A549 treated with CORT108297 at 1 μM for 4 hours (cell line): ENCODE measurements at places on chromosomes 11 and 22. TPM values are rescaled to one million over a fixed set of nuclear protein-coding genes. Genes with fewer than 3 reads are reported as not detected.

The NLRP14 gene
- total RNA-seq: not detected in 5 replicates

The FGF4 gene
- not detected in 5 replicates for total RNA-seq

The DENND6B gene
- 1.6 to 4.0 TPM (median 3.7 TPM) in 5 replicates for total RNA-seq

The TTLL1 gene
- total RNA-seq: 2.2 to 2.8 TPM (median 2.4 TPM) in 5 replicates

The LRRC55 gene
- 0.02 TPM in 1 of 5 replicates, not detected in the others for total RNA-seq

The PDE2A gene
- total RNA-seq: 1.1 to 1.9 TPM (median 1.2 TPM) in 5 replicates

The MED19 gene
- total RNA-seq: 29.7 to 35.5 TPM (median 32.1 TPM) in 5 replicates

The RRAS2 gene
- total RNA-seq: 51.5 to 60.5 TPM (median 54.8 TPM) in 5 replicates

The ANGPTL5 gene
- 0.05 TPM in 2 of 5 replicates, not detected in the others for total RNA-seq

The RAB1B gene
- 123 to 151 TPM (median 149 TPM) in 5 replicates for total RNA-seq

The PKNOX2 gene
- total RNA-seq: 0.02 TPM in 1 of 5 replicates, not detected in the others

The KCNQ1 gene
- 0.31 to 0.50 TPM (median 0.34 TPM) in 5 replicates for total RNA-seq

The FIBIN gene
- not detected in 5 replicates for total RNA-seq

The WNT11 gene
- total RNA-seq: 0.83 to 1.6 TPM (median 1.2 TPM) in 5 replicates

The PGM2L1 gene
- 8.9 to 17.0 TPM (median 14.7 TPM) in 5 replicates for total RNA-seq

The PLAAT3 gene
- total RNA-seq: 43.3 to 62.2 TPM (median 54.1 TPM) in 5 replicates

The PNPLA5 gene
- total RNA-seq: 0.03 to 0.07 TPM in 2 of 5 replicates, not detected in the others

The NPAS4 gene
- not detected in 5 replicates for total RNA-seq

The GPHA2 gene
- total RNA-seq: not detected in 5 replicates

The OR2AG2 gene
- 0.05 TPM in 2 of 5 replicates, not detected in the others for total RNA-seq

The YPEL4 gene
- total RNA-seq: 0.22 to 0.47 TPM (median 0.27 TPM) in 5 replicates

The IL17REL gene
- 0.03 to 0.04 TPM in 2 of 5 replicates, not detected in the others for total RNA-seq

The CRYBB2 gene
- total RNA-seq: not detected in 5 replicates

The PICALM gene
- 78.7 to 108 TPM (median 83.1 TPM) in 5 replicates for total RNA-seq

The ASPHD2 gene
- 0.71 to 1.5 TPM (median 1.4 TPM) in 5 replicates for total RNA-seq

The VPREB1 gene
- not detected in 5 replicates for total RNA-seq

The THYN1 gene
- 15.7 to 19.6 TPM (median 17.7 TPM) in 5 replicates for total RNA-seq

The OR51B4 gene
- total RNA-seq: not detected in 5 replicates

The ME3 gene
- total RNA-seq: 13.2 to 20.6 TPM (median 18.0 TPM) in 5 replicates

The SOX6 gene
- 0.01 to 0.14 TPM (median 0.01 TPM) in 3 of 5 replicates, not detected in the others for total RNA-seq

The GPR83 gene
- total RNA-seq: 0.03 to 0.08 TPM (median 0.05 TPM) in 5 replicates

The OR51E2 gene
- not detected in 5 replicates for total RNA-seq
